Activated CD4-positive, alpha-beta T cell treated with anti-CD3 and anti-CD28 coated beads for 36 hours (primary cell): ENCODE measurements at places on chromosomes 3 and 15. TPM values are rescaled to one million over a fixed set of nuclear protein-coding genes. Genes with fewer than 3 reads are reported as not detected.

DNA sequence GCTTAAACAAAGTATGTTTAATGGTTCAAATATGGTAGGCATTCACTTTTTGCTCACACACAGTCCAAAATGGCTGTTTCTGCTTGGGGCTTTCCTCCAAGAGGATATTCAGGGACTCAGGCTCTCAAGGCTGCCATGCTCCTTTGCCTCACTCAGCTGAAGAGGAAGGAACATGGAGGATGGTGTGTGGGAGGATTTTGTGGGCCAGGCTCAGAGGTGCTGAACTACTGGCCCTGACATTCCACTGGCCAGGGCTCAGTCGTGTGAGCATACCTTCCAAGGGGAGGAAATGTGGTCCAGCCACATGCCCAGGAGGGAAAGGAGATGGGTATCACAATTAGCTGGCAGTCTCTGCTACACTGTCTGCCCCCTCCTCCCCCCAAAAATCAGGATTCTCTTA is 8.7 kb downstream of the PXYLP1 start:
- no peak for DNase-seq

DNA sequence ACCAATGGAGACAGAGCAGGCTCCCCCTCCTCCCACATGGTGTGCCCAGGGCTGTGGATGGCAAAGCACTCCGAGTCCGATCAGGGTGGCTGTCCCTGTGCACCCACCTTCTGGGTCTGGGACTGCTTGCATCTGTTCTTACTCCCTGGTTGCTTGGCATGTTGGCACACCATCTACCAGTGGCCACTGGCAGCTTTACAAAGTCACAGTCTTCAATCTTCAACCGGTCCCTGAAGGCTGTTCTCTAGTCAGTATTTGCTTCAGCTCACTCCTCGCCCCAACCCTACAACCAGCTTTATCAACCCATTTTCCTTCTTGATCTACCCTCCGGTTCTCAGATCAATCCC is 14.8 kb downstream of the HOMER2 start:
- no peak for DNase-seq

- no peak for DNase-seq
Measured at GRCh38 chr15:82731527-82731926, 21.9 kb upstream of the AP3B2 start.

GOLGA8N gene
- total RNA-seq: 2.2 TPM

KLHL40 gene
- not detected for total RNA-seq

DNA sequence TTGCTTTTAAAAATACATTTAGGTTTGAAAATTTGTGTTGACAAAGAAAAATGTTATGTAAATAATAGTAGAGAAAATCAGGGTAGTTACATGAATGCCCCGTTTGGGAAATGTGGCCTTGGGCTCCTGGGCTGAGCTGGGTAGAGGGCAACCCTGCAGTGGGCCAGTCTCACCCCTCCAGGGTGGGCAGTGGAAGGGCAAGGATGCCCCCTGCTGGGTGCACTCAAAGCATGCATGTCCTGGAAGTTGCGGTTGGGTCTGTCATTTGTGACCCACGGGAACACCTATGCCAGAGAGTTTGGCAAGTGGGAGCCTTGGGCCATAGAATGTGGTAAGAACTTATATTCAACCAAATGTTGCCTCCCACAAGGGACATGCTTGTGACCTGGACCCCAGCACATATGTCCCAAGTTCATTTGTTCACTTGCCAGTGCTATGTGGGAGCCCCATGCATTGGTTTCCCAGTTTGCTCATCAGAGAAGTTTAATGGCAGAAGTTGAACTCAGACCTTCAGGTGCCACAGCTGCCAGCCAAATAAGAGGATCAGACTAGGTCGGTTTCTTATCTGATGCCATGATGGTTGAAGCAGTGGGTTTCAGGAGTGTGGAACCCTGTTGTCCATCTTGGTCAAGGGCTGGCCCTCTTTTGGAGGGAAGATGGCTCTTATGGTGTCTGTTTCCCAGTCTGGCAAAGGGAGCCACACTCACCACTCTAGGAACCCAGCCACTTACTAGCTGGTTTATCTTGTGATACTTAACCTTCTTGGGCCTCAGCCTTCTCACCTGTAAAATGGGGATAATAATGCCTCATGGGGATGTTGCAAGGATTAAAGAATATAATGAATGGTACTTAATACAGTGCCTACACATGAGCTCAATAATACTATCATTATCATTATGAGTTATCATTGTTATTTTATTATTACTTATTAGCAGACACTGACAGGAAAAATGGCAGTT is 2.5 kb upstream of the PLCB2 start:
- peak; percentile 85 for DNase-seq

MYRIP gene
- total RNA-seq: not detected

NAALADL2 gene
- total RNA-seq: not detected
